Stimulated activated CD4-positive, alpha-beta T cell treated with anti-CD3 and anti-CD28 coated beads, Interleukin-2, amount 100 ng/mL, for 4 hours (primary cell): ENCODE measurements at places on chromosomes 5 and 9.

DNA sequence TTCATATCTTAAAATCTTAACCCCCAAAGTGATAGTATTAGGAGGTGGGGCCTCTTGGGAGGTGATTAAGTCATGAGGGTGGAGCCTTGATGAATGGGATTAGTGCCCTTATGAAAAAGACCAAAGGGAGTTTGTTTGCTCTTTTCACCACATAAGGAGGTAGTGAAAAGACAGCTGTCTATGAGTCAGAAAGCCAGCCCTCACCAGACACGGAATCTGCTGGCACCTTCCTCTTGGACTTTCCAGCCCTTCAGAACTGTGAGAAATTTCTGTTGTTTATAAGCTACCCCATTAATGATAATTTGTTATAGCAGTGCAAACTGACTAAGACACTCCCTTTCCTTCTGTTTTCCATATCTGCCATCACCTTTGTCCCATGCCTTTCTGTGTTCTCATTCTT is 20.8 kb downstream of the IFNB1 start:
- DNase-seq = no peak

- DNase-seq = no peak
Measured at GRCh38 chr5:93371893-93372292, 209.1 kb downstream of the NR2F1-AS1 start.

GRCh38 chr9:19378164-19378563 is 1.9 kb downstream of the RPS6 start:
- no peak for DNase-seq

DNA sequence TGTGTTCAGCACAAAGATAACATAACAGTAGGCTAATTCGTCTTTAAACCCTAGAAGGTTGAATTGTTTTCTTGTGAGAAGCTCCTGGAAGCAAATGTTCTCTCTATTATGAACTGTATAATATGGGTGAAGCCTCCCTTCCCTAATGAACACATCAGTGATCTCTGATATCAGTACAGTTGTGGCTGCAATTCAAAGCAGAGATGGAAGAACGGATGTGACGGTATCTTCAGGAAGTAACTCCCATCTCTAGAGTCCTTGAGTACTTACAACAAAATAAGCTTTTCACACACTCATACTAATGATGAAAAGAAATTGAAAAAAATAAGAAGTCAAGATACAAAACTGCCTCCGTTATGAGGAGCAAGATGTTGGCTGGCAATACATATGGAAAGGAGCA is 4.5 kb downstream of the HCN1 start:
- DNase-seq = no peak

- DNase-seq = no peak
Measured at GRCh38 chr5:119453040-119453373, 710 bp downstream of the HSD17B4 start.

- DNase-seq = no peak
Measured at GRCh38 chr9:78311886-78312524, 15.1 kb downstream of the PSAT1 start.

DNA sequence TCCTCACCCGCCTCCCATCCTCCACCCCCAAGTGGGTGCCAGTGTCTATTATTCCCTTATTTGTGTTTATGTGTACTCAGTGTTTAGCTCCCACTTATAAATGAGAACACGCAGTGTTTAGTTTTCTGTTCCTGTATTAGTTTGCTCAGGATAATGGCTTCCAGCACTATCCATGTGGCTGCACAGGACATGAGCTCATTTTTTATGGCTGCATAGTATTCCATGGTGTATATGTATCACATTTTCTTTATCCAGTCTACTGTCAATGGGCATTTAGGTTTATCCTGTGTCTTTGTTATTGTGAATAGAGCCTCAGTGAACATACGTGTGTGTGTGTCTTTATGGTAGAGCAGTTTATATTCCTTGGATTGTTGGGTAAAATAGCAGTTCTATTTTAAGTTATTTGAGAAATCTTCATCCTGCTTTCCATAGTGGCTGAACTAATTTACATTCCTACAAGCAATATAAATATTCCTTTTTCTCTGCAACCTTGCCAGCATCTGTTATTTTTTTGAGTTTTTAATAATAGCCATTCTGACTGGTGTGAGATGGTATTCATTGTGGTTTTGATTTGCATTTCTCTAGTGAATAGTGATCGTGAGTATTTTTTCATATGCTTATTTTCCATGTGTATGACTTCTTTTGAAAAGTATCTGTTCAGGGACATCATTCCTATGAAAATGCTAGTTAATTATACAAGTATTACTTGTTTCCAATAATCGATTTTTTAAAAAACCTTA is 164.0 kb upstream of the CCDC152 start:
- no peak for DNase-seq

DNA sequence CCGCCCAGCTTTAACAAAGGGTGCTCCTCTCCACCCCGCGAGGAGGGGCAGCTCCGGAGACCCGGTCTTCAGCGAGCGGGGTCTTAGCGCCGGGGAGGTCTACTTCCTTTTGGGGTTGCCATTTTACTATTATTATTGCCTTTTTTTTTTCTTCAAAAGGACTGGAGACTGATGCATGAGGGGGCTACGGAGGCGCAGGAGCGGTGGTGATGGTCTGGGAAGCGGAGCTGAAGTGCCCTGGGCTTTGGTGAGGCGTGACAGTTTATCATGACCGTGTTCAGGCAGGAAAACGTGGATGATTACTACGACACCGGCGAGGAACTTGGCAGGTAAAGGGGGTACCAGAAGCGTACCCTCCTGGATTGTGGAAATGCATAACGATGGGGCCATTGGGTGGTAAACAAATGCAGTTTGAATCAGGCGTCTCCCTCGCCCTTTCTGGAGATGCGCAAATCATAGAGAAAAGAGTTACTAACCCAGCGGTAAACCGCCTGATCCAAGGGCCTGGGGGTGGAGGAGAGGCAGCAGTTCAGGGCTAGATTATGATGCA is 1.2 kb downstream of the DAPK1 start:
- no peak for DNase-seq

- no peak for DNase-seq
Measured at GRCh38 chr5:177994561-177995190, 1.4 kb downstream of the PROP1 start.

GRCh38 chr9:134991808-134992754 is 74.4 kb upstream of the FCN1 start:
- no peak for DNase-seq

GRCh38 chr5:135218486-135218755 is 180.6 kb downstream of the MACROH2A1 start:
- no peak for DNase-seq

GRCh38 chr9:13896047-13896446 is 417.9 kb downstream of the NFIB start:
- no peak for DNase-seq

DNA sequence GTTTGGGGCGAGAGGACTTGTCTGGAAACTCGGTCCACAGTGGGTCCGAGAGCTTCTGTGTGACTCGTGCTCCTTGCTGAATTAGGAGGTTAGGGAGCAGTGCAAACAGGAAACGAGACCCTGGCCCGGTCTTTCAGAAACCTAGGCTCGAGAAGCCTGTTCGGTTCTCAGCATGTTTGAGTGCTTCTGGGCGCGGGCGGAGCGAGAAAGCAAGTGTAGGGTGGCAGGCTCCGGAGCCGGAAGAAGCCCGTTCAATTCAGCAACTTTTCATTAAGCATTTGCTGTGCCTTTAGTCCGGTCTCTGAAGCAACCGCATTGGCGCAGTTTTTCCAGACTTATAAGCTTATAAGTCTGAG is 547 bp downstream of the CLTA start:
- peak; percentile 27 for DNase-seq

- DNase-seq = no peak
Measured at GRCh38 chr5:97836816-97837215, 653.8 kb upstream of the RIOK2 start.

- no peak for DNase-seq
Measured at GRCh38 chr9:138014563-138014945, 137.0 kb downstream of the CACNA1B start.

DNA sequence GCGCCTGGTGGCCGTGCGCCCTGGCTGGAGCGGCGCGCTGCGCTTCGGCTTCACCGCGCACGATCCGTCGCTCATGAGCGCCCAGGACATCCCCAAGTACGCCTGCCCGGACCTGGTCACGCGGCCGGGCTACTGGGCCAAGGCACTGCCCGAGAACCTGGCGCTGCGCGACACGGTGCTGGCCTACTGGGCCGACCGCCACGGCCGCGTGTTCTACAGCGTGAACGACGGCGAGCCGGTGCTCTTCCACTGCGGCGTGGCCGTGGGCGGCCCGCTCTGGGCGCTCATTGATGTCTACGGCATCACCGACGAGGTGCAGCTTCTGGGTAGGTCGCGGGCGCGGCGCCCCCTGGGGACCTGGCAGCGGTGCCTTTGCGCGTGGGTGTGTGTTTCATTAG is 28.9 kb downstream of the NEURL1B start:
- DNase-seq = no peak

DNA sequence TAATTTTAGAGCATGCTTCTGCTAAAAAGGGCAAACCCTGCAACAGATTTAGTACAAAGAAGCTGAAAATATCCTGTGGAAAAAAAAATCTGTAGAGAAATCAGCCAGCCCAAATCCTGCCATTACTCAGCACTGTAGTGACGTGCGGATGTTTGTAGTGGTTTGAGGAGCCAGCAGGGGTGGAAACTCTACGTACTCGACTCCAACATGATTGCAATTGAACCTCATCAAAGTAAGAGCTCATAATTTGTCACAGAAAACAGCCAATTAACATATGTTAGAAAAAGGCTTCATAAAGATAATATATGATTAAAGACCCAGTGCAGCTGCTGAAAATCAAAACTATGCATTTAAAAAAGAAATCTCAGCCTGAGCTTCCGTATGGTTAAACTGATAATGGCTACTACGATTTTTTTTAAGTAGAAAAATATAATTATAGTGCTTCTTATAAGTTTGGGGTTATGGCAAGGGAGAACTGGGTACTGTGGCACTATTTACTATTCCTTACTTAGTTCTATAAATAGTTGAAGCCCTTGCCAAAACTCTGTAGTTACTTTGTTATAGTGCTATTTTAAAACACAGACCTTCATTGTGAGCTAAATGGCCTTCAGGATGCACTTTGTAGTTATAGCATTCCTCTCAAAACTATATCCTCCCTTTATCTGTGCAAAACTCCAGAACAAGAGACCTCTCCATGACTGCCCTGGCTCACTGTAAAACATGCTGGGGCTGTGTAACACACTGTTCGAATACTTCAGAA is 49.4 kb downstream of the MEF2C start:
- peak; percentile 15 for DNase-seq

- no peak for DNase-seq
Measured at GRCh38 chr9:24708814-24709213, 163.1 kb upstream of the IZUMO3 start.

DNA sequence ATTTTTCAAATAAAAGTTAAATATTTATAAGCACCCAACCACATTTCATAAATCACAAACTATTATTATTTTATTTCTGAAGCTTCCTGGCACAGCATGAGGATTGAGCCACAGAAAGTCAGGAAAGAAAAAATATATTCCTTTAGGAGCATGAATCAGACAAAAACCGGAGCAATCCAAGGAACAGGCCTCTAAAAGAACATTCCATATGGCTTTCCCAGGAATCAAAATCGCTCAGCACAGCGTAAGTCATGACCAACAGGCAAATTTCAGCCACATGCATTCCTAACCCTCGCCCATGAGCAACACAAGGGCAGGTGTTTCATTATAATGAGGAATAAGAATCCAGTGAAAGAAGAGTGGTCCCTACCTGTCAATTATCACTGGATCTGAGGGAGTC is 26.7 kb downstream of the EBF1 start:
- DNase-seq = no peak

- no peak for DNase-seq
Measured at GRCh38 chr9:74443036-74443750, 53.9 kb upstream of the RORB start.

- no peak for DNase-seq
Measured at GRCh38 chr9:92350740-92351133, 25.0 kb downstream of the CENPP start.

DNA sequence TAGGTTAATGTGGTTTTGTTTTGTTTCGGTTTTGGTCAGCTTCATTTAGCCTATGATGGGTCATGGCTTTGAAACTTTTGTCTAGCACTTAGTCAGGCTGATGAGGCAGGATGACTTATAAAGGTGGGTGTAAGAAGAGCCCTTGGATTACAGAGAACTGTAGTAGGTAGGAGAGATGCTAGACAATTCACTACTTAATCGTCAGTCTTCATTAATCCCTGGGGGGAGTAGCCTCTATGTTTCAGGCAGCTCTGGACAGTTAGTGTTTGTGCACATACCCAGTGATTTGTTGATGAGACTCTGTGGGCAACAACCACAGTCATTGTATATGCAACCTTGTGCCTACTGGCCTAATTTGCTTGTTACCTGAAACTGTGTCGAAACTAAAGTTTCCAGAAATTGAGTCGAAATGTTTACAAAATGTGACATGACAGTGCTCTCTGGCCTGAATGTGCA is 113.3 kb downstream of the MTREX start:
- DNase-seq = no peak

DNA sequence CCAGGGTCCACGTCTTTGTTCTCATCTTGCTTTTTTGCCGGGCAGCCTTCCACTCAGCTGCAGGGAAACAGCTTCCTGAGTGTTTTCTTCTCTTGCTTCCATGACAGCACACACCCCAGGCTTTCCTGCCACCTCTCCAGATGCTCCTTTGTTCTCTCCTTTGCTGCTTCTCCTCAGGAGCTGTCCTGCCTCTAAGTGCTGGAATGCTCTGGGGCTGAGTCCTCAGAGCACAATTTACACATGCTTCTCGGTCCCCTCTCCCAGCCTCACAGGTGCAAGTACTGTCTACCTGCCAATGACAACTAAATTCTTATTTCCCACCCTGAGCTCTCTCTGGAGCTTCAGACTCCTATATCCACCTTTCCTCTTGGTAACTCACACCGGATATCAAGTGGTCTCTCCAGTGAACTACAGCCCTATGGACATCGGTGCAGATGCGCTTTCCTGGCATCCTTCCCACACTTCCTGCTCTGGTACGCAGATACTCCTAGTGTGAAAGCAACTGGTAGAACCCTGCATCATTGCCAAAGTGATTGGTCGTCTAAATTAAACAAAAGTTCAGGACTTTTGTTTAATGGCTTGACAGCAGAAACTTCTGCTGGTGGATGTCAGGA is 13.4 kb upstream of the ACSL6 start:
- no peak for DNase-seq

DNA sequence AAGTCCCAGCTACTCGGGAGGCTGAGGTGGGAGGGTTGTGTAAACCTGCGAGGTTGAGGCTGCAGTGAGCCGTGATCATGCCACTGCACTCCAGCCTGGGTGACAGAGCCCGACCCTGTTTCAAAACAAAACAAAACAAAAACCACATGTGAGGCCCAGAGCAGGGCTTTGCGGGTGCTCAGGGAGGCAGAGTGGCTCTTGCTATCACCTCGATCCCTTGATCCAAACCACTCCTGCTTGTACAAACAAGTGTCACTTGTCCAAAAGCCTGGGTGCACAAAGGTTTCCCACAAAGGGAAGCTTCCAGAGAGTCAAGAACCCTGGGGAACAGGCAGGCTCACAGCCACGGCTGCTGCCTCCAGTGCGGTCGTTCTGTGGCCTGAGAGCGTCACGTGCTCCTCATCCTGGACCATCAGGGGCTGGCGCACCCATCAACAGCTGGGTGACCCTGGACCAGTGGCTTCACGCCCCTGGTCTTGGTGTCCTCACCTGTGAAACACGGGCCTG is 162.7 kb downstream of the C9orf50 start:
- no peak for DNase-seq
